ENCODE measurements at places on chromosomes 5 and 9.

- no peak for DNase-seq
Measured at GRCh38 chr5:66442951-66443445, 153.2 kb upstream of the MAST4 start.

- DNase-seq = no peak
Measured at GRCh38 chr5:118580949-118581348, 407.4 kb downstream of the DTWD2 start.

DNA sequence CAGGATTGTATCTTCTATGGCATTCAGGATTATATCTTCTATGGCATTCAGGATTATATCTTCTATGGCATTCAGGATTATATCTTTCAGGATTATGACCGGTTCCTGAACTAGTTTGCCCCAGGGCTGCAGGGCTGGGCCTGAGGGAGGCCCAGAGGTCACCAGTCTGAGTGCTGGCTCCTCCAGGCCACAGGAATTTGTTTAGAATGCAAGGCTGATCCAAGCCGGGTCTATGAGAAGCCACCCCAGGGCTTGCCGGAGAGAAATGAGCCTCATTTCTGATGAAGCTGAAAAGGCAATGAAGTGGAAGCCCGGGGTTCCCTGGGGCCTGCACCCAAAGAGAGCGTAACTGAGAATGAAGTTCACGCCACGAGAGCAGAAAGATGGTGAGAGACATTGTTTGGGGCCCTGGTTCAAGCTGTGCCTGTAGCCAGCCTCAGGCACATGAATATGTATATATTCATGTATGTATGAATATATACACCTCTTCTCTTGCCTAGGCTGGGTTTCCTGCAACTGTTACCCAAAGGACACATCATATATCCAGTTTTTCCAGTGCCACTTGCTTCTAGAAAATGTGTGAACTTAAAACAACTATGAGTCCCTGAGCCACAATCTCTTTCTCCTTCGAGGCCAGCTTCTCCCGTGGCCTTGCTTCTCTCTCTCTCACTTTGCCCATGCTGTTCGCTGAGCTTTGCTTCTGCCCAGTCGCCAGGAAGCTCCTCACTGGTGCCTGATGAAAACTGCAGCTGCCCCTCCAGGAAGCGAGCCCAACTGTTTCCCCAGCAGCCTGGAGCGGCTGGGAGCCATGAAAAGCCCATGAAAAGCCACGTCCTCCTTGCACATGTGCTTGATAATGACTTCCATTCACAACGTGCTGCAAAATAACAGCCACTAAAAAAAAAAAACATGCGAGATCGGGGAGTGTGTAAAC is 62.3 kb downstream of the GTF3C4 start:
- no peak for DNase-seq

DNA sequence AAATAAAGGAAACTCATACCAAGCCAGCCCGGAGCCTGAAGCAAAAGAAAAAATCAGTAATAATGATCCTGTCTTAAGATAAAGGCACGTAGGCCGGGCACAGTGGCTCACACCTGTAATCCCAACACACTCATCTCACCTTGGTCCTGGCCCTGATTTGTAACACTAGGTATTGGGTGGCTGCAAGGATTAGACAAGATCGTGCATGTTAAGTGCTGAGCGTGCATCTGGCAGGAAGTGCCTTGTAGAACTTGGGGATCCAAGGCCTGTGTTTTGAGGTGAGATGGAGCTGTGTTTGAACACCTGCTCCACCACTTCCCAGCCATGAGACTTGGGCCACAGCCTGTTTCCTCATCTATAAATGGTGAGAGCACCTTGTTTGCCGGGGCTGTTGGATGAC is 41.5 kb downstream of the SPRY4 start:
- DNase-seq = no peak

DNA sequence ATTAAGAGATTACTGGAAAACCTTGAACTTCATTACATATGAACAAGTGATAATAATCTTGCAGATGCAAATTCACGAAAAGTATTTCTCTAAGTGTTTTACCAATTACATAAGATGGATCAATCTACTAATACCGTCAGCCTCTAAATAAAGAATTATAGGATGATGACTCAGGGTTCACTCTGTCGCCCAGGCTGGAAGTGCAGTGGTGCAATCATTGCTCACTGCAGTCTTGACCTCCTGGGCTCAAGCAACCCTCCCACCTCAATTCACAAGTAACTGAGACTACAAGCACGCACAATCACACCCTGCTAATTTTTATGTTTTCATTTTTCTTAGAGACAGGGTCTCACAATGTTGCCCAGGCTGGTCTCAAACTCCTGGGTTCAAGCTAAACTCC is 56.1 kb downstream of the CHD1 start:
- no peak for DNase-seq

DNA sequence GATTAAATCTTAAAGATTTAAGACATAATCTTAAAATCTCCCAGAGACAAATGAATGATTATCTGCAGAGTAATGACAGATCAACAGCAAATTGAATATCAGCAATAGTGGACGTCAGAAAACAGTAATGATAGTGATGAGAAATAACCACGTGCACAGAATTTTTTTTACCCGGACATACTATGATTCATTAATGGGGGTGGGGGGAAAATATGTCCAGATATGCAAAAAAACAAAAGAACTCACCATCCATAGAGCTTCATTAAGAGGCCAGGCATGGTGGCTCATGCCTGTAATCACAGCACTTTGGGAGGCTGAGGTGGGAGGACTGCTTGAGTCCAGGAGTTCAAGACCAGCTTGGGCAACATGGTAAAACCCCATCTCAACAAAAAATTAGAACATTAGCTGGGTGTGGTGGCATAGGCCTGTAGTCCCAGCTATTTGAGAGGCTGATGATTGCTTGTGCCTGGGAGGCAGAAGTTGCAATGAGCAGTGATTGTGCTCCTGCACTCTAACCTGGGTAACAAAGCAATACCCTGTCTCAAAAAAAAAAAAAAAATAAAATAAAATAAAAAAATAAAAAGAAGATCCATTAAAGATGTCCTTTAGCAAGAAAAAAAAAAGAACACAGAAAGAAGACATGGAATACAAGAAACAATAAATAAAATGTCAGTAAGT is 30.9 kb upstream of the SHOC1 start:
- DNase-seq = no peak

DNA sequence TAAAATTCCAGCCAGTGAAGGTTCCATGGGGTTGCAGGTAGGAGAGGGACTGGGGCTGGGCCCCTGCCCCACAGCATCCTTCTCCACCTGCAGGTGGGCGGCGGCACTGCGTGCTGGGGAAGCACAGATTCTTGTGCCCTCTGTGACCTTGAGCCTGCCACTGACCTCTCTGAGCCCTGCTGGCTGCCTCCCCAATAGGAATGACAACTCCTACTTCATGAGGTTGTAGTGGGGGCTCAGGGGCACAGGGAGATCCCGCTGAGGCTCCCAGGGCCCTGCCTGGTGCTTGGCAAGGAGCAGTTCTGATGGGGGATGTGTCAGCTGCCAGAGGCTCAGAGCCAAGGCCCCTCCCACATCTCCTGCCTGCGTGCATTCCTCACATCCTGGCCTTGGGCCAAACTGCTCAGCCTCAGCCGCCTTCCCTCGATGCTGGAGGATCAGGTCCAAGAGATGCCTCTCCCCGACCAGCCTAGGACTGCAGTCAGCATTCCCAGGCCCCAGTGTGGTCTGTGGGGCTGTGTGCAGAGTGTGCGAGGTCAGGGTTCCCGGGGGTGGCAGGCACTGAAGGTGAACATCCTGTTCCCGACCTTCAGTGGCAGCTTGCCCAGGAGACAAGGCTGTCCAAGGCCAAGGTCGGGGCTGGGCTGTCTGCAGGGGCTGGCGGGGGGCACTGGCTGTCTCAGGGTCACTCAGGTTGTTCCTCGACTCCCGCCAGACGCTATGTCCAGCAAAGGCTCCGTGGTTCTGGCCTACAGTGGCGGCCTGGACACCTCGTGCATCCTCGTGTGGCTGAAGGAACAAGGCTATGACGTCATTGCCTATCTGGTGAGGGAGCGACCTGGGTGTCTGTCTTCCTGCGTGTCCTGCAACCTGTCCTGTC is 7.0 kb downstream of the ASS1 start:
- DNase-seq = no peak

GRCh38 chr5:151182524-151182900 is 24.9 kb upstream of the ANXA6 start:
- no peak for DNase-seq

DNA sequence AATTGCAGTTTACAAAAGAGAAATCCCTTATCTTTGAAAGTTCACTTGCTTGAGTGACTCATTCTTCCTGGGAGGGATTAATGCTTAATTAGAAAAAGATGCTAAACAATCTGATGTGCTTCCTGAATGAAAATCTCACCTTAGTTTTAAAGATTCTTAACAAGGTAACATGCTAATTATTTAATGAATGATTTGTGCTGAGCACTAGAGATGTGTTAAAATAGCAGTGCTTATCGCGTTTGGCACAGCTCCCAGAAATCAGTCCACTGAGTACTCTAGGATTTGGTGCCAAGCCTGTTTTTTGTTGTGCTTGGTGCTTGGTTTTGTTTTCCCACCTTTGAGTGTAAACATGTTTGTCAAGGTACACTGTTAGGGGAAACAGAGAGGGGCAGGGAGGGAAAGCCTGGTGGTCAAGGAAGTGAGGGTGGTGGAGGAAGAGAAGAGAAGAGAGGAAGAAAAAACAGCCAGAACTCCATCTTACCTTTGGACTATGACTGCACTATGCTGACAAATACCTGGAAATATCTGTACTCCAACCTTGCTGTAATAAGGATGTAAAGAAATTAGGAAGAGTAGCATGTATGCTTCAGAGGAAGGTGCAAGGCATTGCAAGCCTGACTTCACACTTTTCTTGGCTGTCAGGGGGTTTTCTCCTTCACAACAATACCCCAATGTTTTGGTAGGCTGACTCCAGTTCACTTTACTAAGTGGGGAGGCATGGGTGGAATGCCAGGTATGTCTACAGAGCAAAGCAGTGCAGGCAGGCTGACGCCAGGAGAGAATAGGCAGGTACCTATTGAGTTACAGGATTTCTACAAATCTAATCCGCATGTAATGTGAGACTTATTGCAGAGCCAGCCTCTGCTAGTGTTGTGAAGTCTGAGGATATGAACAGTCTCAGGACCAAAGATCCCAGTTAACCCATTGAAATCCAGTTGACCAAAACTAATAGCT is 157.2 kb upstream of the ISL1 start:
- DNase-seq = no peak

DNA sequence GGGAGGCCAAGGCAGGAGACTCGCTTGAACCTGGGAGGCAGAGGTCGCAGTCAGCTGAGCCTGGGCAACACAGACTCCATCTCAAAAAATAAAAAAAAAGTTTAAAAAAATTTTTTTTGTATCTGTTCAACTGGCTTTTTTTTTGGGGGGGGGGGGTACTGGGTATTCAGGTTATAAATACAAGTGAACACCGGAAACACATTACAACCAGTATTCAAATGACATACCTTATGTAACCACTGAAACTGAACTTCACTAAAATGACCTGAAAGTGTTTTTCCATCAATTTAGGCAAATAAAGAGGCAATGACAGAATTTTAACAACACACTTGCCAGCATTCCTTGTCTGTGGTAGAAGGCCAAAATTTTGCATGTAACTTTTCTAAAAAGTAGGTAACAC is 33.5 kb downstream of the STRBP start:
- DNase-seq = no peak

GRCh38 chr9:115739096-115739875 is 414.3 kb upstream of the PAPPA start:
- DNase-seq = no peak

DNA sequence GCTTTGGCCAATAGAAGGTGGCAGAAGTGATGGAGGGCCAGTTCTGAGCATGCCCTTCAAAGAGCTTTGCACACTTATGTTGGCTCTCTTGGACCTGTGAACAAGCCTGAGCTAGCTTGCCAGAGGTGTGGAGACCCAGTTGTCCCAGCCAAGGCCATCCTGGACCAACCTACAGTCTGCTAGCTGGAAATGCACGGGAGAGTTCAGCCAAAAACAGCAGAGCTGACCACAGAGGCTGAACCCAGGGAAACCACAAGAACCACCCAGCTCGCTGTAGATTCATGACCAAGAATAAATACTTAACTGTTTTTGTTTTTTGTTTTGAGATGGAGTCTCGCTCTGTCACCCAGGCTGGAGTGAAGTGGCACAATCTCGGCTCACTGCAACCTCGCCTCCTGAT is 65.4 kb upstream of the HAND1 start:
- DNase-seq = no peak

GRCh38 chr9:15357050-15357653 is 50.1 kb upstream of the TTC39B start:
- peak; percentile 52 for DNase-seq

Data from CD14-positive monocyte (primary cell).